ENCODE measurements at places on chromosomes 11 and 22.

DNA sequence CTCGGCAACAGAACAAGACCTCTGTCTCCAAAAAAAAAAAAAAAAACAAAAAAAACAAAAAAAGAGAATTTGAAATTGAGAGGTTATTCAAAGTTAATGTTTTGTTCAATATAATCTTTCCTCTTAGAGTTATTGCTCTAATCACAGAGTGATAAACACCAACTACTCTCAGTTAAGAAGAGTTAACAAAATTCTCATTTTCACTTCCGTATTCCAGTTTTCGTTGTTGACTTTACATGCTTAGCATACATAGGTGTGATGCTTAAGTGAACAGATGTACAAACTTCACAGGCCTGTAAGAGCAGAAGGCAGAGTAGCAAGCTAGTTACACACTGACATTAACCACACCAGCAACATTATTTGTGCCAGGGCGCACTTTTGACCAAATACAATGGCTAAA lies 12.3 kb downstream of the EIF4ENIF1 start:
- DNase-seq, result no peak

GRCh38 chr22:45228401-45228754 lies 12.3 kb downstream of the KIAA0930 start:
- no peak for DNase-seq

DNA sequence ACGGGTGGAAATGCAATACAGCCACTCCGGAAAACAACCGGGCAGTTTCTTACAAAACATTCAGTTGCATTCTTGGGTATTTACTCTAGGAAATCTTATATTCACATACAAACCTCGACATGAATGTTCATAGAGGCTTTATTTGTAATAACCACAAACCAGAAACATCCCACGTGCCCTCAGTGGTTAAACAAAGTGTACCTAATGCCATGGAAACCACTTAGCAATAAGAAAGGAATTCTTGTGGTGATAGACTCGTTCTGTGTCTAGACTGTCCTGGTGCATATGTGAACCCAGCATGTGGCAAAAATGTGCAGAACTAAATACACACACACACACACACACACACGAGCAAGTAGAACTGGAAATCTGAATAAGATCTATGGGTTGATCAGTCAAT lies 1073.3 kb downstream of the TBC1D22A start:
- no peak for DNase-seq

DNA sequence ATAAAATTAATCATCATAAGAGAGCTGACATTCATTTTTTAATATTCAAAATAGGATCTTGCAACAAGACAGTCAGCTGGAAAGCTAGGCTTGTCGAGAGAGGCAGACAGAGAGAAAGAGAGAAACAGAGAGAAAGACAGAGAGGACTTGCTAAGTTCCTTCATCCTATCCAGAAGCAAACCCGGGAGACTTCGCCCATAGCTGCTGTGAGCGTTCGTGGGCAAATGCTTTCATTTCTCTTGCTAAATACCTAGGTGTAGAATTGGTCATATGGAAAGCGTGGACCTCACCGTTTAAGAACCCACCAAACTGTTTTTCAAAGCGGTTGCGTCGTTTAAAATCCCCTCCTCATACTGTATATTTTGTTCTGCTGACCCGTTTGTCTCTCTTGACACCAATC lies 25.3 kb upstream of the KRTAP5-6 start:
- no peak for DNase-seq

DNA sequence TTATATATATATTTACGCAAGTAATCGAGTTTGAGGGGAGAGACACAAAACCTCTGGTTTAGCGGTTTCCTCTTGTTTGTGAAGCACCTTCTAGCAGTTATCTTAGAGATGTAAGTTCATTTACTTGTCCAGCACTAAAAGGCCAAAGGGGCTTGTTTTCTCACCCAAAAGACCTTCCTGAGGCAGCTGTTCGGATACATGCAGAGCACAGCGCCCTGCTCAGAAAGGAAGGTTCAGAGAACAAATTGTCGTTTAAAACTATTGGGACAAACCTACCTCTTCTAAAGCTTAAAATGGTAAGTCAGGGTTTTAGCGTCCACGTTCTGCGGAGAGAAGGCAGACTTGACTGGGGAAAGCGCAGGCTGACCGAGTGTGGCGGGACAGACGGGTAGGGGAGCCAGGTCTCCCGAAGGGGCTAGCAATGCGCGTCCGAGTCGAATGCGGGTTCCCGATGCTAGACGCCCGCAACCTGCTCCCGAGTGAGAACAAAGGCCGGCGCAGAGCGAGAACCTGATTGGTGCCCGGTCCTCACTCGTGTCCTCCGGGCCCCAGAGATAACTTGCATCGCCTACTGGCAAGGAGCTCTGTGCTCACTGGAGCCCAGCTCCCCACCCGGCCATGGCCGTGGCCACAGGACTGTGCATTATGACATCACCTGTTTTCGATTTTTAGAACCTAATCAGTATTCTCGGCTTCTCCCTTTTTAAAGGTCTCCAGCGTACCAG lies 1.0 kb upstream of the SESN3 start:
- peak; percentile 55 for DNase-seq

- no peak for DNase-seq
Observed at GRCh38 chr11:64619811-64620380, 28.9 kb downstream of the SLC22A12 start.

DNA sequence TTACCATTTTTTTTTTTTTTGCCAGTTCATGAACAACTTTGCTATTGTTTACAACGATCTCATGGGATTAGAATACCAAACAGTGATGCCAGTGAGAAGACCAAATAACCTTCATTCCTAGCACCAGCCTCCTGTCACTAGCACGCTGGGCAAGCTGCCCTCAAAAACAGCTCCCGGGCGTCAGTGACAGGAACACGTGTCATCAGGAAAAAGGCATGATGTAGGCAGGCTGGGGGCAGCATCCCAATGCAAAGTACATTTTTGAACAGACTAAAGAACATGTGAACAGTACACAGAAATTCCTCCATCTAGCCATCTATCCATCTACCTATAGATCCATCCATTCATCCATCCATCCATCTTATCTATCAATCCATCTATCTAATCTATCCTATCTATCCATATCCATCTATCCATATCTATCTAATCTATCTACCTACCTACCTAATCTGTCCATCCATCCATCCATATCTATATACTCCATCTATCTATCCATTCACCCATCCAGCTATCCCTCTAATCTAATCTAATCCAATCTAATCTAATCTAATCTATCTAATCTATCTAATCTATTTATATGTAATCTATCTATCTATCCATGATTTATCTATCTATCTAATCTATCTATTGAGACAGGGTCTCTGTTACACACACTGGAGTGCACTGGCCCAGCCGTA lies 378.5 kb downstream of the SHANK2 start:
- DNase-seq, result no peak

DNA sequence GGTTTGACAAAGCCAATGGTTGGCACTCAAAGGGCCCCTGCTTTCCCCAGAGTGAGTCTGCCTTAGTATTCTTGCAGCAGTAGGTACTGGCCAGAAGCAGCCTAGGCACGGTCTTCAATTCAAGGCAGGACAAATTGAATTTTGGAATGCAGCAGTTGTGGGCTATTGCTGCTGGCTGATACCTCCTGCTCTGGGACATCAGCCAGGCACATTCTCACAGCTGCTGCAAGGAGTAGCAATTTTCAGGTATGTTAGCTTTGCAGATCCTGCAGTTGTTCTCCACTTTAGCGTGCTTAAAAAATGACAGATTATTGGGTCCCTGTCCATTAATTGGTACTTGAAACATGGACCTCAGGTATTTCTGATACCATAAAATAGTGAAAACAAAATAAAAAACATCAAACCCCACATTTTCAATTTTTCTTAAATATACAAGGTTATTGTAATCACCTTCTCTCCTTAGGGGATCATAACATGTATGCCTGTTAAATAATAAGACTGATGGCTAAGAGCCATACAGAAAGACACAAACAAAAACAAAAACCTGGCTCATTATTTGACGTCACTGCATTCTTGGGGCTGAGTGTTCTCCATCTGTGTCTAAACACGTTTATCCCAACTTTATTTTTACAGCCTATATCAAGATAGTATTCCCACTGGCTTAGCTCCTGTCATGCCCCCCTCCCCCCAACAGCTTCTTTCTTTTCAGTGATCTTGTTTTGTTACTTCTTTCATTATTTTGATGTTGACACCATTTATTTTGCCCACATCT lies 85.1 kb upstream of the CARD18 start:
- DNase-seq, result no peak

DNA sequence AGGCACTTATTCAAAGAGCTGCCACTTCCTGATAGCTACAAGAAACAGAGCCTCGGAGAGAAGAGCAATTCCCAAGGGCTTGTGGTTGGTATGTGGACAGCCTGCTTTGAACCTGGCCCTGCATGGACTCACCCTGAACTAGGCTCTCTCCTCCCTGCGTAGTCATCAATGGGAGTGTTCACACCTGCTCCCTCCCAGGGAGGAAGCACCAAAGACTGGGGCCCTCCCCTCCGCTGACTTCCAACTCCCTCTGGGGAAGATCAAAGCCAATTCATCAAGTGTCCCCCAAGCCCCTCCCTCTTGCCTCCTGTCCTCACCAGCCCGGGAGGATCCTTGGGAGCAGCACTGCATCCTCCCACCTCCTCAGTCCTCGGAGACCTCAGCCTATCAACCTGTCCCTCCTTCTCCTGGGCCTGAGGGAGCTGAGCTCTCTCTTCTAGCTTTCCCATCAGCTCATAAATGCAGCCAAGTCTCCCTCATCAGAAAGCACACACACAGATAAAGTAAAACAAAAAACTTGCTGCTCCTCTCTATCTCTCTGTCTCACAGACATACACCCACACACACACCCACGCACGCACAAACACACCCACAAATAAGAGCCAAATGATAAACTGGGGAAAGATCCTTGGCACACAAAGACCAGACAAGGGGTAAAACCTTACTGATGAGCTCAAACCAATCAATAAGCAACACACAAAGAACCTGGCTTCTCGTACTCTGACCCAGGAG lies 3.3 kb downstream of the A4GALT start:
- no peak for DNase-seq

DNA sequence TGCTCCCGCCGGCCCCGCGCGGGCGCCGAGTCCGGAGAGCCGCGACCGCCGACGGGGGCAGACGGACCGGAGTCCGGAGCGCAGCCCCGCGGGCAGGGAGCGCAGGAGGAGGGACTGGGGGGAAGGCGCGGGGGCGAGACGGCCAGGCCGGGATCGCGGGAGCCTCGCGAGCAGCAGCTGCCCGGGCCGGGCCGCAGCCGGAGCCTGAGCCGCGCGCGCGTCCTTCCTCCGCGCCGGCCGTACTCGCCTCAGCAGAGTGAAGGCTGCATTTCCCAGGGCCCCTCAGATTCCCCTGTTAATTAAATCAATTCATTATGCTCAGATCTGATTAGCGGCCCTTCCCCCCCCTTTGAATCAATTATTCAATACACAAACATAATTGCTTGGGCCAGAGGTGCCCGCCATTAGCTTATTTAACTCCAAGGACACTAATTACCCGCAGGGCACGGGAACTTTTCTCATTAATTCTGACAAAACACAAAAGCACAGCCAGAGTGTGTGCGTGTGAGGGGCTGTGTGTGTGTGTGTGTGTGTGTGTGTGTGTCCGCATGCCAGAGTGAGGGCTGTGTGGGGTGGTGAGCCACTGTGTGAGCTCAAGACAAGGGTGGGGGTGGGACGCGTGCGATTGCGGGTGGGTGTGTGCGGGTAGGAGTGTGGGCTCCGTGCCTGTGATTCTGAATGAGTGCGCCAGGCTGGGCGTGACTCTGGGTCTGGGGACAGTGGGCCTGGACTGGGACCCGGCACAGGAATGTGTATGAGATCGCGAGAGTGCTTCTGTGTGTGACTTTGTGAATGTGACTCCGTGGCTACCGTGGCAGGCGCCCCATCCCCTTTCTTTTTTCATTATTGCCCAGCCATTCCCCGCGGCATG lies 5.1 kb upstream of the LMO1 start:
- DNase-seq, result no peak

GRCh38 chr11:48050304-48050703 lies 69.9 kb downstream of the PTPRJ start:
- DNase-seq, result no peak

DNA sequence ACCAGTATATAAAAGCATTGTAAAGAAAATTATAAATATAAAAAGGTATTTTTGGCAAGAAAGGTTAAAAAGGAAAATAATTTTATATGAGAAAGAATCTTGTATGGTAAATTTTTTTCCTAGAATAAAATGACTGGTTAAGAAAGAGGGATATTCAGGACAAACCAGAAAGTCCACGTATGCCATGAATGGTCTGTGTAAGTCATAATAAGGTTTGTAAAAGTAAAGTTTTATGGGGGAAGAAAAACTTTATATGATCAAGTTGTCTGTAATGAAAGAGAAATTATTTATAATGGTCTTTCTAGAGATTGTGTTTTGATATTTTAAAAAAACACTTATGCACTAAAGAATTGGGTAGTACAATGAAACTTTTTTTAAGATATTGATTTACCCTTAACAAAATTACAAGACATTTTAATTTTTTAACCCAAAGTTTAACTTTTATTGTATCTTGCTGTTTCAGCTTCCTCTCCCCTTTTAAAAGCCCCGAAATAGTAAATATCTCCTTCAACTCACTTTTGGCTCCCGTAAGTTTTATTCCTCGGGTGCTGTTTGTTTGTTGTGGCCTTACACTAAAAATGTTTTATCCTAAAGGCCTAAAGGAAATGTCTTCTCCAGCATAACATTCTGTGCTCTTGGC lies 47.7 kb downstream of the AMOTL1 start:
- DNase-seq, result no peak

DNA sequence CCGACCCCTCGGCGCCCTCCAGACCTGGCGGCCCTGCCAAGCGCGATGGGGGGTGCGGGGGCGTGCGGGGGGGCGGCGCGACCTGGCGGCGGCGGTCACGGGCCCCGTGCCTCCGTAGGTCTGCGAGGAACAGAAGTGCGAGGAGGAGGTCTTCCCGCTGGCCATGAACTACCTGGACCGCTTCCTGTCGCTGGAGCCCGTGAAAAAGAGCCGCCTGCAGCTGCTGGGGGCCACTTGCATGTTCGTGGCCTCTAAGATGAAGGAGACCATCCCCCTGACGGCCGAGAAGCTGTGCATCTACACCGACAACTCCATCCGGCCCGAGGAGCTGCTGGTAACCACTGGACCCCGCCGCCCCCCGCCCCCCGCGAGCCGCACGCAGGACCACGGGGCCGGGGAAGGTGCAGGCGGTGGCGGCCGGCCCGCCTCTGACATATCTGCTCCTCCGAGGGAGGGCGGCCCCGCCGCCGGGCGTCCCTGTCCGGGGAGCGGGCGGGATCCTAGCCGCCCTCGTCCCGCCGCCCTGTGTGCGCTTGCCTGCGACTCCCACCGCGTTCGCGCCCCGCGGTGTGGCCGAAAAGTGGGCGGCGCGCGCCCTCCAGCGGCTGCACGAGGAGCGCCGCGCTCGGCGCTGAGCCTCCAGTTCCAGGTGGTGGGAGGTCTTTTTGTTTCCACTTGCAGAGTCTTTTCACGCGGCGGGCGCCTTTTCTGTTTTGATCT lies 2.1 kb downstream of the CCND1 start:
- peak; percentile 50 for DNase-seq

Measured in T-helper 22 cell (primary cell).